ENCODE measurements at places on chromosomes 6 and 20.

GRCh38 chr6:139145661-139146060 is 10.8 kb downstream of the HECA start:
- DNase-seq, result no peak

DNA sequence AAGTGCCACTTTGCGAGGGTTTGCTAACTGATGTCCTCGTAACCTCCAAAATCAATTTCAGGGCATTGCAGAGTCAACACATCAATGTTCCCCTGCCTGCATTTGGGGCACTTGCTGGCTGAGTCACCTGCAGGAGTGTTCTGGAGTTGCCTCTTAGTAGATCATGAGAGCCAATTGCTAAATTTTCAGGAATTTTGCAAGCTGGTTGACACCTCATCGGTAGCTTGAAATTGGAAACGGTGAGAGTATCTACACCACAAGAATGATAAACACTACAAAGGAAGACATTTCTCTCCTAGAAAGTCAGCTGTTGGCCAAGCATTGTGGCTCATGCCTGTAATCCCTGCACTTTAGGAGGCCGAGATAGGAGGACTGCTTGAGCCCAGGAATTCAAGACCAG is 10.8 kb upstream of the BFSP1 start:
- no peak for DNase-seq

GRCh38 chr20:61887596-61888093 is 178.0 kb downstream of the TAF4 start:
- no peak for DNase-seq

GRCh38 chr6:168834042-168834587 is 393.1 kb downstream of the SMOC2 start:
- DNase-seq, result no peak

GRCh38 chr20:25229486-25230165 is 18.3 kb upstream of the PYGB start:
- DNase-seq, result no peak

DNA sequence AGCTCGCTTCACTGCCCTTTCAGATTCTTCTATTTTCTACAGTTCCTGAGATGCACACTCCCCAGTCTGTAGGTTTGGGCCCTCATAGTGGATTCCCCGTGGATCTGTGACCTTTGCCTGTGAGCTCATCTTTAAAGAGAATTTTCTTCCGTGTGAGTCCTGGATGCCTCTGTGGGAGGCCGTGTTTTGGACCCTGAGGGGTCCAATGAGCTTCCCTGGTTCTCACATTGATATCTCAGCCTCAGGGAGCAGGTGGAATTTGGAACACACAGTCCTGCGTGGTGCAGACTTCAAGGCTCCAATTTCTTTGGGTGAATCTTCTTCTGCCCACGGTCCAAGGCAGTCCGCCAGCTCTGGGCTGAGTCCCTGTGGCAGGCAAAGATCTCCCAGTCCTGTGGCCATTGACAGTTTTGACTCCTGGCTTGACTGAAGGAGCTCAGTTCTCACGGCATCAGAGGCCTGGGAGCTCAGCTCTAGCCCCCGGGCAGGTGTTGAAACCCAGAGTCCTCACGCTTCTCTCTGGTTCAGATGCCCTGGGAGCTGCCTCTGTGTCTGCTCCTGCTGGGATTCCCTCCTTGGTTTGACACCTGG is 61.0 kb downstream of the PSMG4 start:
- no peak for DNase-seq

DNA sequence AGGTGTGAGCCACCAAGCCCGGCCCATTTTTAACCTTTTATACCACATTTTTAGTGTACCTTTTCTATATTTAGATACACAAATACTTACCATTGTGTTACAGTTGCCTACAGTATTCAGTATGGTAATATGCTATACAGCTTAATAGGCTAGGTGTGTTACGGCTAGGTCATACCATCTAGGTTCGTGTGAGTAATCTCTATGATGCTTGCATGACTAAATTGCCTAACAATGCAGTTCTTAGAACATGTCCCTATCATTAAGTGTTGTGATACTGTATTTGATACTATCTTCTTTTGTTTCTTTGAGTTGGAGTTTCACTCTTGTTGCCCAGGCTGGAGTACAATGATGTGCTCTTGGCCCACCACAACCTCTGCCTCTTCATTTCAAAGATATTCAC is 387.7 kb upstream of the SASH1 start:
- DNase-seq, result no peak

- no peak for DNase-seq
These were observed 74.0 kb upstream of the RALGAPA2 start for GRCh38 chr20:20786428-20786827.

DNA sequence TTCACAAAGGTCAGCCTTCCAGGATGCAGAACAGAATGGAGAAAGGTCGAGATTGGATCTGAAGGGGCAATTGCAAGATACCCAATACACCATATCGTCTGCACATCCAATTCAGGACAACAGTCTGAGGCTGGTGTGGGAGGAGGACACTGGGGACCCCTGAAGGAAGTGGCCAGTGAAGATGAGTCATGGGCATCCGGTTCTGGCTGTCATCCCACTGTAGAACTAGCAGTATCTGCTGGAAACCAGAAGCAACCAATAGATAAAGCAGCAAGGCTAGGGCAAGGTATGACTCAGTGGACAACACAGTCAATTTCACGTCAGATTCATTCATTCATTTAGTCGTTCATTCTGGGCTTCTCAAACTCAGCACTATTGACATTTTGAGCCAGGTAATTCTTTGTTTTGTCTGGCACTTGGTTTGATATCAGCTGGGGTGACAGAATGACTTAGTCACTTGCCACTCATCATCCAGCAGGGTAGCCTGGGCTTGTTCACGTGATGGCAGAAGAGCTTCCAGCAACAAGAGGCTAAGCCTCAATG is 30.3 kb upstream of the SHLD1 start:
- no peak for DNase-seq

DNA sequence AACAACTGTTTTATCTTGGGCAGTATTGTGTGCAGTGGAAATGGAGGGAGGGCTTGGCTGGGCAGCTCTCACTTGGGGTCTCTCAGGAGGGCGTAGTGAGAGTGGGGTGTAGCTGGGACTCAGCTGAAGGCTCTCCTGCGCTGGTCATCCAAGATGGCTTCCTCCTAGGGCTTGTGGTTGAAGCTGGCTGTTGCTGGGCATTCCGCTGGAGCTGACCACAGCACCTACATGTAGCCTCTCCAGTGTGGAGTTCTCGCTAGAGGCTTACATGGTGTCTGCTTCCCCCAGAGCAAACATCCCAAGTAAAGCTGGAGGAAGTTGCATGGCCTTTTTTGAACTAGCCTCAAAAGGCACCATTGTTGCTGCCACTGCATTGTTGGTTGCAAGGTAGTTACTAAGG is 344.1 kb upstream of the MARCKS start:
- DNase-seq, result no peak

DNA sequence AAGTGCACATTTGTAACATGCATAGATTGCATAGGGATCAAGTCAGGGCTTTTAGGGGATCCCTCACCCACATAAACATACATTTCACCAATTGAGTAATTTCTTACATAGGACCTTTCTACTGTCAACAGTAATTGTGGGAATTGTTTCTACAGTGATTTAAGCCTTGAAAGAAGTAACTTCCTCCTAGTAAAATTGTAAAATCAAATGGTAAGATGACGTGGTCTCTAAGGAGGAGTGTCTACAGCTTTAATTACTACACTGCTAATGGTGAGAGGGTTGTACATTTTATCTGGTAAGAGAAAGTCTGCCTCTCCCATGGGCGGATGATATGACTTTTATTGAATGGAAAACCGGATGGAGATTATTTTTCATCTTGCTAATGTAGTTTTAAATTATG is 98.0 kb downstream of the RPP40 start:
- DNase-seq, result no peak

- DNase-seq, result no peak
These were observed 68.1 kb downstream of the TRERF1 start for GRCh38 chr6:42383421-42384205.

GRCh38 chr20:53981752-53982437 is 88.5 kb downstream of the BCAS1 start:
- no peak for DNase-seq
